Natural killer cell treated with Interleukin-12 subunit alpha and Interleukin-12 subunit beta and Interleukin-15 and Interleukin-18, amount 100 ng/mL, for 72 hours (primary cell): ENCODE measurements at places on chromosomes 5 and 9.

DNA sequence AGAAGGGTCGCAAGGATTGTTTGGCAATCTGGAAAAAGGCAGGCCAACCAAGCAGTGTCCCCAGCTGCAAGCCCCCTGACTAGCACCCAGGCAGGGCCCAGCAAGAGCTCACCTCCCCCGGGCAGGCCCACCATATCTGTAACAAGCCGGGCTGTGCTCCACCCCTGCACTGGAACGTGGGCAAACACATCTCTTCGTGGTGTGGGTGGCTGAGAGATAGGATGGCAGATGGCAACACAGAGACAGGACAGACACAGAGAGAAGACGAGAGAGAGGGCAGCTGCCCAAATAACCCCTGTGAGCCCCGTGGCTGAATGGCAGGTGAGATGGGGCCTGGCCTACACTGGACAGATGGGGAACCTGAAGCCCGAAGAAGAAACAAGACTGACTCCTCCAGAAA, 9.4 kb downstream of the BBLN start:
- H3K27me3 ChIP-seq: no peaks in the 10 kb centered on the region
- peaks cover 4% of the 10 kb centered on the region for H3K4me1 ChIP-seq
- no peak overlapping the region for H3K4me3 ChIP-seq
- H3K27ac ChIP-seq: no peak overlapping the region

DNA sequence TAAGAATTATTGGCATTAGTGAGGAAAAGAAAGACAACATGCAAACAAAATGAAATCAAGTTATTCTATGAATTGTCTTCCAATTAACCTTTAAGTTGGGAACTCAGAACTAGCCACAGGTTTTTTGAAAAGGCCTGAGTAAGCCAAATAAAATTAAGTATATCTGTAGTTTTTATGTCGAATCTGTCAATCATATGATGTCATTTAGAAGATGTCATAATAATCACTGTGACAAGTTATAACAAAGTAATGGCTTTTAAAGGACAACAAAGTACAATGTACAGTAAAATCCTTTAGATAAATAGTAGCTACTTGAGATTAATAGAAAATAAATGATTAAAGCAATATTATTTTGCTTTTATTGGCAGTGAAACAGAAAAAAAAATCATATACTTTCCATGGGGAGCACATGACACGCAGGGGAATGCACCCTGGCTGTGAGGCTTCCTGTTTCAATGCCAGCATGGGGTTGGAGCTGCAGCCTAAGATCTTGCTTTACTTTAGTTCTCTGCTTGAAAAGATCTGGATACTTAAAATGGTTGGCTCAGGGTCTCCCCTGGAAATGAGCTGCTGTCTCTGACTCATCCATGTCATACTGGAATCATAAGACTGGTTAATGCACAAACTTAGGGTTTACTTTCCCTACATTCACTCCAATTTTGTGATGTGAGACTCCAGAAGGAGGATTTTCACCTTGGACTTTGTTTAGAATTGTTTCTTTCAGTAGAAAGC, 284.3 kb downstream of the TAF11L14 start:
- H3K36me3 ChIP-seq: peaks cover 8% of the 10 kb centered on the region
- no peaks in the 10 kb centered on the region for H3K27me3 ChIP-seq
- DNase-seq: no peak
- H3K4me3 ChIP-seq: no peak overlapping the region
- no peaks in the 10 kb centered on the region for H3K4me1 ChIP-seq

GRCh38 chr9:8429157-8429556, 629.6 kb upstream of the DMAC1 start:
- peak overlapping the region; percentile 55 for H3K4me3 ChIP-seq
- H3K36me3 ChIP-seq: peaks cover 10% of the 10 kb centered on the region
- H3K27me3 ChIP-seq: no peaks in the 10 kb centered on the region
- peaks cover 43% of the 10 kb centered on the region for H3K4me1 ChIP-seq
- DNase-seq: no peak
- peak overlapping the region; percentile 84 for H3K27ac ChIP-seq

GRCh38 chr9:127972236-127972871, 8.4 kb downstream of the EEIG1 start:
- H3K36me3 ChIP-seq: no peaks in the 10 kb centered on the region
- H3K4me3 ChIP-seq: no peak overlapping the region
- peak overlapping the region; percentile 39 for H3K27ac ChIP-seq
